Hepatocyte (in vitro differentiated cells): ENCODE measurements at places on chromosomes 6 and 20. TPM values are rescaled to one million over a fixed set of nuclear protein-coding genes. Genes with fewer than 3 reads are reported as not detected.

LTB gene
- 2.4 and 4.0 TPM in 2 replicates for total RNA-seq

ZNF451 gene
- total RNA-seq, result 53.1 and 63.4 TPM in 2 replicates

HFE gene
- total RNA-seq, result 5.6 and 7.4 TPM in 2 replicates

EYA2 gene
- 1.4 and 1.8 TPM in 2 replicates for total RNA-seq

GPX5 gene
- total RNA-seq, result not detected in 2 replicates

GRCh38 chr6:107059606-107060005, 31.6 kb downstream of the MTRES1 start:
- H3K4me1 ChIP-seq, result no peaks in the 10 kb centered on the region
- H3K27ac ChIP-seq, result no peak overlapping the region
- H3K4me3 ChIP-seq, result no peak overlapping the region
- no peaks in the 10 kb centered on the region for H3K36me3 ChIP-seq
- H3K27me3 ChIP-seq, result no peaks in the 10 kb centered on the region
- no peak for DNase-seq

GRCh38 chr20:49455691-49456090, 26.8 kb downstream of the KCNB1 start:
- no peak overlapping the region for H3K27ac ChIP-seq
- H3K4me3 ChIP-seq, result no peak overlapping the region
- H3K27me3 ChIP-seq, result no peaks in the 10 kb centered on the region
- no peak for DNase-seq

DNA sequence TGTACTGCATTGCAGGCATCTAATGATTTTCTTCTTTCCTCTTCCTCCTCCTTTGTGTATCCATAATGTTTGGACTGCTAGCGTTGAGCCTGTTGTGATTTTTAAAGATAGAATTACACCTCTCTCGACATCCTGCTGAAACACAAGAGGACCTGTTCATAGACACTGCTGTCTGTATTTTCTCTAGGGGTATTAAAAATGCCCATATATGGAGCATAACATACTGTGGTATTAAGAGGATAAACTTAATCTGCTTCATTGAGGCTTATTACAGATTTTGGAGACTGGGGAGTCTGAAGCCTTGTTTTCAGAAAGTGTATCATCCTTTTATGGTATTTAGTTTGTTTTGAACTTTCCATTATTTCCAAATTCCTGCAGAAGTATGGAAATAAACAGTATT, 414.3 kb downstream of the CDKAL1 start:
- H3K36me3 ChIP-seq, result no peaks in the 10 kb centered on the region
- no peak overlapping the region for H3K27ac ChIP-seq
- no peaks in the 10 kb centered on the region for H3K27me3 ChIP-seq
- no peaks in the 10 kb centered on the region for H3K4me1 ChIP-seq
- no peak for DNase-seq

DNA sequence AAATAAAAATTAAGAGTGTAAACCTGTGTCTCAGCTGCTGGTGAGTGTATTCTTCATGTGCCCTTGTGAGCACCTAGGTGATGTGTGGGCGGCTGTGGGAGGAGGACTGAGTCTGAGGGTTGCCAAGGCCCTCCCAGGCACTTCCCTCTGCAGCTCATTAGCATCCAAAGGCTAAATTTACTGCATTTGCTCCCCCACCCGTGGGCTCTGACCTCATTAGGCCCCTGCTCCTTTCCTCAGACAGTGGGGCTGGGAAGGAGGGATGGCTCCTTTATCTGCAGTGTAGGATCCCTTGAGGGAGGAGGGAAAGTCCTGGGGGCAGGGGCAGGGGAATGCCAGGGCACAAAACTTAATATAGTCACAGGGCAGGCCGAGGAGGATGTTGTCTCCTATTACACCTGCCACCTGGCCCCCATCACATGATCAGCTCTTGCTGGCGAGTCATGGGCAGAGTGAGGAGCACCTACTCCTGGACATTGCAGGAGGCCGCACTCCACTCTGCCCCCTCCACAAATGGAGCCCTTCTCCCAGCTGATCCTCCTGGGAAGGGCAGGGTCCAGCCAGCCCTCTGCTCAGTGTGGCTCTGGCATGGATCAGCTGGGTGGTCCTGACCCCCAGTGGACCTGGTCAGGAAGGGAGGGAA, 133.2 kb downstream of the MRPL14 start:
- no peak overlapping the region for H3K27ac ChIP-seq
- H3K4me1 ChIP-seq, result peaks cover 31% of the 10 kb centered on the region
- no peak overlapping the region for H3K4me3 ChIP-seq
- H3K27me3 ChIP-seq, result no peaks in the 10 kb centered on the region

- H3K27ac ChIP-seq, result peak overlapping the region; percentile 45
- no peaks in the 10 kb centered on the region for H3K36me3 ChIP-seq
- H3K4me3 ChIP-seq, result no peak overlapping the region
- no peaks in the 10 kb centered on the region for H3K27me3 ChIP-seq
These were observed 4.7 kb downstream of the SCUBE3 start for GRCh38 chr6:35218456-35218855.

- no peaks in the 10 kb centered on the region for H3K4me1 ChIP-seq
- no peak overlapping the region for H3K27ac ChIP-seq
- no peak for DNase-seq
- H3K27me3 ChIP-seq, result no peaks in the 10 kb centered on the region
These were observed 121.0 kb downstream of the SLC22A3 start for GRCh38 chr6:160469153-160469552.

GRCh38 chr6:68013780-68014515, 621.1 kb upstream of the ADGRB3 start:
- H3K4me3 ChIP-seq, result no peak overlapping the region
- H3K27ac ChIP-seq, result no peak overlapping the region
